Hippocampal formation (tissue), 2 donors: ENCODE measurements at places on chromosomes 3 and 15.

GRCh38 chr3:133055339-133055738 lies 17.1 kb downstream of the TMEM108 start:
- no peak for DNase-seq

DNA sequence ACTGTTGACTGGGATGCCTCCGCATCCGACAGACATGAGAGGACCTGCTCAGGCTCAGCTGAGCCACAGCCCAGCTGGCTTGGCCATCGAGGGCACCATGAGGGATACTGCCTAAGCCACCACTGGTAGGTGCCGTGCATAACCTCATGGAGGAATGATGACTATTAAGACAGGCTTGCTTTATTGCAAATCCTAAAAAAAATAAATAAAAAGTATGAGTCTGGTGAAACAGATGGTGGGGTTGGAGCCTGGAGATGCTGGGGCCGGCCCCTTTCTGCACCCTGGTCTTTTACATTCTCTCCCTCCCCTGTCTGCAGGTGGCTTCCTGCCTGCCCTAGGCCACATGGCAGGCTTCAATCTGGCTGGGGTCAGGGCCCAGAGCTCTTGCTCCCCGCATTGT lies 24.0 kb upstream of the RAD18 start:
- no peak for DNase-seq

DNA sequence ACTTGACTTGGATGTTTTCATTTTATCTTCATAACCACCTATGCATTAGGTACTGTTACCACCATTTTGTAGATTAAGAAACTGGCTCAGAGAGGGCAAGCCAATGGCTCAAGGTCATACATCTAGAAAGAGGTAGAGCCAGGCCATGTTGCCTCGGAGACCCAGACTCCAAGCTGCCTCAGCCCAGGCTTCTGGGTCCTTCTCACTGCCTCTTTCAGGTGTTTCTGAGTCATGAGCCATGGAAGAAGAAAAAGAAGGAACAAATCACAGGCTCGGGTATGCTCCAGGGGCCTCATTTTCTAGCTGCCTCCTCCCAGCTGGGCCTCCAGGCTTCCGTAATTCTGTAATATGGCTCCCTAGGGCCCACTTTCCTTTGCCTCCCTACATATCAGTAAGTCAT lies 226.5 kb upstream of the TOPAZ1 start:
- no peak for DNase-seq

- no peak for DNase-seq
Measured at GRCh38 chr3:78066287-78066686, 1026.4 kb downstream of the ROBO2 start.

DNA sequence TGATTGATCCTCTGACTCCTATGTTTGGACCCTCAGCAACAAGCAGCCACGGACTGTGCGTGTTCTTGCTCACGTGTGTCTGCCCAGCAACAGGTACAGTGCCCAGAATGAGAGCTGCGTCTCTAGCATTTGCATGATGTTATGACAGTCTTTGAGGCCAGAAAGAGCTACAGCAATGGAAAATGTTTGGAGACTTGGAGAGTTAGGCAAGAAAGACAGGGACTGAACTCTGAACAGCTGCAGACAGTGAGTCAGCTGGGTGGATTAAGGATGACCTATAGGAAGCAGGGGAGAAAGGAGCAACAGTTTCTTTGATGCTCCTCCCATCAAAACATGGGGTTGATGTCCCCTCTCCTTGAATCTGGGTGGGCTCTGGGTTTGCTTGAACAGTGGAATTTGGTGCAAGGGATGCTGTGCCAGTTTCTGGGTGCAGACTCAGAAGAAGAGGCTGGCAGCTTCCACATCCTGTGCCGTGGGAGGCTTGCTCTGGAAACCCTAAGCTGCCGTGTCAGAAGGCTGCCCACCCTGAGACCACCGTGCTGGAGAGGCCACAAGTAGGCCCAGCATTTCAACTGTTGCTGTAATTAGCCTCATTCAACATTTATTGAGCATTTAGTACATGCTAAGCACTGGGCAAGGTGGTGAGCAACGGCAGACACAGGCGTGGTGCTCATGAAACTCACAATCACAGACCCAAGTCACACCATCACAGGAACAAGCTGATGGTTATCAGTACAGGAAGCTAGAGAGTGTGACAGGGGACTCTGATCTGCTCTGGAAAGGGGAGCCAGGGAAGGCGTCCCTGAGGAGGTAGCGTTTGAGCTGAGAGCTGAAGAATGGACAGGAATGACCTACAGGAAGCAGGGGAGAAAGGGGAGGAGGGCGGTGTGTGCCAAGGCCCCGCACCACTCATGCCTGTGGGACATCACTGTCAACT lies 21.7 kb downstream of the CCR9 start:
- DNase-seq = no peak

- DNase-seq = no peak
Measured at GRCh38 chr3:45140141-45140769, 5.9 kb downstream of the CDCP1 start.

GRCh38 chr3:97670952-97671351 lies 93.6 kb upstream of the ARL6 start:
- no peak for DNase-seq

DNA sequence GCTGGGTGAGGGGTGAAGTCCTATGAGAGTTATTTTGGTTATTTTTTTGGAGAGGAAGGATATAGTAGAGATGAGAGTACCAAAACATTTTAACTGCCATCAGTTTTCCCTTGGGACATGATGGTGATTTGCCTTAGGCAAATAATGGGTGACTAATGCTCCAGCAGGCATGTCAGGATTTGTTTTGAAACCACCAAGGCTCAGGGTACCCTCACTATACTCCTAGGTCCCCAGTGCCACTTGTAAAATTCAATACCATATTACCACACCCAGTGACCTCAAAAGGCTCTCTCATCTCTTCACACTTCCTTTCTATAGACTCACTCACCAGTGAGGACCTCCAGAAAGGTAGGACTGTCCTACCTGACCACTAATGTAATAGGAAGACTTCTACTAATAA lies 83.6 kb downstream of the WDR72 start:
- DNase-seq = no peak
